ENCODE measurements at places on chromosomes 16 and 17.

DNA sequence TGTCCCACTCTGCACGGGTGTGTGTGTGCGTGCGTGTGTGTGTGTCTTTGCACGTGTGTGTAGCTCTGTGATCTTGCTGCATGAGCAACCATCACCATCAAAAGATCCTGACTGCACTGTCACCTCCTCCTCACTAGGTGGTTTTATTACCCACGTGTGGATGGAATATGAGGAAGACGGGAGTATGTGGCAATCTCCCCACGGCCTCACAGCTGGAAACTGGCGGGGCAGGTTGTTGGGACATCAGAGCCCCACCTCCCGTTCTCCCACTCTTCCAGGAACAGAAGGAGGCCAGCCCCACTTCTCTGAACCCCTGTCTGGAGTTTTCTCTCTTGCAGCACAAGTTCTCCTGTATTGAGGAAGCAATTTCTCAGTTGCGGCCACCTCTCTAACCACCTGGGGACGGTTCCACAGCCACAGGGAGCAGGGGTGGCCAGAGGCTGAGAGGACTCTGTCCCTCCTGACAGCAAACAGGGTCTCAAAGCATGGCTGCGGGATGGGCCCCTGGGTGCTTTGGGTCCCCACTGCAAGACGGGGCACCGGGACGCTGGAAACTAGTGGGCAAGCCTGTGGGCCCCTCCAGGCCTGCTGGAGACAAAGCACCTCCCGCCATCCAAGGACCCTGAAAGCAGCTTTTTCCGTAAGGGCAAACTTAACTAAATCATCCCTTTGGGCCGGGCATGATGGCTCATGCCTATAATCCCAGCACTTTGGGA, 27.9 kb upstream of the ATP2C2 start:
- DNase-seq = no peak

DNA sequence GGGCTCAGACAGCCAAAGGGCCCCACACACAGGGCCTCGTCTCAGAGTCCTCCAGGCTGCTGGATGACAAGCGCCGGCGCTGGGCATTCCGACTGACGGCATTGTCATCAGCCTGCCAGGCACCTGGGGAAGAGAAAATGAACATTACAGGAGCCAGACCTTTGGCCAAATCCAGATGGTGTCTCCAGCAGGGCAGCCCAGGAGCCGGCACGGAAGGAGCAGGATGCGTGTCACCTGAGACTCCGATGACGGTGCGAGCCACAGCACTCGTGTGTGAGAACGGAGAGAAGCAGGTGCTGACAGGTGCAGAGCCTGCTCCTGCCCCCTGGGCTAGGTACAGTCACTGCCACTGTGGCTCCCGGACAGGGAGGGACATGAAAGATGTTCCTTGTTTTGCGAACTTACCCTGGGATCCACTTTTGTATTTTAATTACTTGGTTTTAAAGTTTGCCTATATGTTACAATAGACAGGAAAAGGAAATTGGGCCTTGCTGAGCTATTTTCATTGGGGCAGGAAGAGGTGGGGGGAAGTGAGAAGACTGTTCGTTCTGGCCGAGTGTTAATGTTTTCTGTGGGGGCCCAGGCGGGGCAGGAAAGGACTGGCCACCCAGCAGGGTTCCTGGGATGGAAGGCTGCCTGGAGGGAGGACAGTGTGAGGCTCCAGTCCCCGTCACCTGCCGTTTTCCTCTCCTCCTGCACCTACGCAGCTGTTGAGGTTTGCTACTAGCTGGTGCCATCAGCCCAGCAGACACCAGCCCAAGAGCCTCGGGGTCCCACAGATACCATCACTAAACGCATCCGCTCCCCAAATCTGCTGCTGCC, 4.4 kb upstream of the FOXJ1 start:
- no peak for DNase-seq

- no peak for DNase-seq
These were observed 6.7 kb downstream of the CLEC16A start for GRCh38 chr16:10951026-10951425.

DNA sequence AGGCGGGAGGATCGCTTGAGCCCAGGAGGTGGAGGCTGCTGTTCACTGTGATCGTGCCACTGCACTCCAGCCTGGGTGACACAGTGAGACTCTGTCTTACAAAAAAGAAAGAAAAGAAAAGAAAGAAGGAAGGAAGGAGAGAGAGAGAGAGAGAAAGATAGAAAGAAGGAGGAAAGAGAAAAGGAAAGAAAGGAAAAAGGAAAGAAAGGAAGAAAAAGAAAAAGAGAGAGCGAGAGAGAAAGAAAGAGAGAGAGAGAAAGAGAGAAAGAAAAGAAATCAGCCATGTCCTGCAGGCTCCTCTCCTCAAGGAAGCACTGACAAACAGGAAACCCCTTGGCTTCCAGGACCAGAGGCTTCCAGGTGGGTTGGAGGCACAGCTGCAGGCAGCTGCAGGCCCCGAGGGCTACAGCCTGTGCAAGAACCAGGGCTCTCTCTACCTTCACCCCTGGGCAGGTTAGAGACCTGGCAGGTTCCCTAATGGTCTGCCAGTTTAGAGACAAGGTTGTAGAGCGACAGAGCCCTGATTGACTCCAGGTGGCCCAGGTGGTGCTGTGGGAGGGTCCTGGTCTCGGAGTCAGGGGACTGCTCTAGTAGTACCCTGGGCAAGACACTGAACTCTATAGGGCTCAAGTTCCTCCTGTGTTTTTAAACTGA, 53.8 kb downstream of the PECAM1 start:
- no peak for DNase-seq

DNA sequence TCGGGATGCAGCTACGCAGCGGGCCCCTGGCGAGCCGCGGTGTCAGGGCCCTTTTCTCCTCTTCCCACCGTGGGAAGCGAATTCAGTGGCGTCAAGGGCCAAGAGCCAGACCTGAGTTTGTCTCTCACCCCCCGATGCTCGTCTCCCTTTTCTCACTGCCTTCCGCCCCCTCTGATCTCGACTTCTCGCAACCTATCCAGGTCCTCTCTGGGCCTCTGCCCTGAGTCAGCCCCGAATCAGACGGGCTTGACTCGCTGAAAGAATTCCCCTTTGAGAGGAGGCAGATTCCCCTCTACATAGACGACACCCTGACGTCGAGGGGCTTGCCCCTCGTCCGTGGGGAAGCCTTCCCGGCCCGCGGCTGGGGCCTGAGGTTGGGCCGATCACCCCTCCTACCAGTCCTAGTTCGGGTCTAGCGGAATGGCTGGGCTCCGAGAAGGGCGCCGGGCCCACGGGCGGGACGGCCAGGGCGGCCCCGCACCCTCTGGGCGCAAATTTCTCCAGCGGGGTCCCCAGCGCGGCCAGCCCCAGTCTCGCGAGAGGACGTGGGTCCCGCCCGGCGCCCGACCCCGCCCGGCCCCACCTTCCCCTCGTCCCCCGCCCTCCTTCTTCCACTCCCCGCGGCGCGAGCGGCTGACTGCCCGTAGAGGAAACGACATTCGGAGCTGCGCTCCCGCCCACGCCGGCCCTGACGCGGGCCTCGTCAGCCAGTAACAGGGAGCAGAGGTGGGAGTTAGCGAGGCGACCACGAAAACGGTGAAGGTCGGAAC, at the start of gene GGNBP2:
GGNBP2 (plus strand) TSS at position 613 of the 770 bp plus-strand sequence. CDS start 806 bp downstream, outside the sequence.
- DNase-seq = peak; percentile 79

- DNase-seq = no peak
These were observed 58.3 kb downstream of the RAB11FIP4 start for GRCh38 chr17:31449746-31450145.

- no peak for DNase-seq
These were observed 36.2 kb upstream of the IRF8 start for GRCh38 chr16:85862476-85863383.

DNA sequence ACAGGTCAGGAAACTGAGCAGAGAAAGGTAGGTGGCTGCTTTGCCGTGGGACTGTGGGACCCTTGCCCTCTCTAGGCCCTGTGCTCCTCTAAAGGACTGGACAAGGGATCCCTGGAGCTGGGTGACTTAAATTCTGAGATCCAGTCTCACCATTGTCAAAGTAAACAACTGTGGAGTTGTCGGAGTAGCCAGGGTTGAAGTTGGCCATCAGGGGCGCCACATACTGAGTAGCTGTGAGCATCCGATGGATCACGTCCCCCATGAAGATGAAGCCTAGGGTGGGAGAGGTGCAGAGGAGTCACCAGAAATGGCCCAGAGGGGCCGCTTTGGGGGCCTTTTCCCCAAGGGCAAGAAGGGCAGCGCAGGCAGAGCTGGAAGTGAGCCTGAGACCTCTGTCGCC, 43.5 kb downstream of the PLXDC1 start:
- no peak for DNase-seq

DNA sequence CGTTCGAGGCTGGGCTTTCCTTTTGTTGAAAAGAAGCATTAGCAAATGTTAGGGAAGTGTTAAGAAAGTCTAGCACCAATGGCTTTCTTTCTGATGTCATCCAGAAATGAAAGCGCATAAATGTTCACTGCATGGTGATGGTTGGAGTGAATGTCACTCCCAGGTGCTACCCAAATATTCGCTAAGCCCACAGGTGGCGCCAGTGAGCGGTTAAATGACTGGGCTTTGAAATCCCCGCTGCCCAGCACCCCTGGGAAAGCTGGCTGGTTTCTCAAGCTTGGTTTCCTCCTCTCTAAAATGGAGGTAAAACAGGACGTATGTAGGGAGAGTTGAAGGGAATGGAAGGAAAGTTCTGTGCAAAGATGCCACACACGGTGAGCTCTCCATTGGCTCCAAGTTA, 104.4 kb downstream of the IRX5 start:
- no peak for DNase-seq

GRCh38 chr17:66715076-66715675, 119.7 kb upstream of the CACNG5 start:
- DNase-seq = no peak

GRCh38 chr17:1147664-1148063, 32.1 kb downstream of the ABR start:
- DNase-seq = peak; percentile 55

DNA sequence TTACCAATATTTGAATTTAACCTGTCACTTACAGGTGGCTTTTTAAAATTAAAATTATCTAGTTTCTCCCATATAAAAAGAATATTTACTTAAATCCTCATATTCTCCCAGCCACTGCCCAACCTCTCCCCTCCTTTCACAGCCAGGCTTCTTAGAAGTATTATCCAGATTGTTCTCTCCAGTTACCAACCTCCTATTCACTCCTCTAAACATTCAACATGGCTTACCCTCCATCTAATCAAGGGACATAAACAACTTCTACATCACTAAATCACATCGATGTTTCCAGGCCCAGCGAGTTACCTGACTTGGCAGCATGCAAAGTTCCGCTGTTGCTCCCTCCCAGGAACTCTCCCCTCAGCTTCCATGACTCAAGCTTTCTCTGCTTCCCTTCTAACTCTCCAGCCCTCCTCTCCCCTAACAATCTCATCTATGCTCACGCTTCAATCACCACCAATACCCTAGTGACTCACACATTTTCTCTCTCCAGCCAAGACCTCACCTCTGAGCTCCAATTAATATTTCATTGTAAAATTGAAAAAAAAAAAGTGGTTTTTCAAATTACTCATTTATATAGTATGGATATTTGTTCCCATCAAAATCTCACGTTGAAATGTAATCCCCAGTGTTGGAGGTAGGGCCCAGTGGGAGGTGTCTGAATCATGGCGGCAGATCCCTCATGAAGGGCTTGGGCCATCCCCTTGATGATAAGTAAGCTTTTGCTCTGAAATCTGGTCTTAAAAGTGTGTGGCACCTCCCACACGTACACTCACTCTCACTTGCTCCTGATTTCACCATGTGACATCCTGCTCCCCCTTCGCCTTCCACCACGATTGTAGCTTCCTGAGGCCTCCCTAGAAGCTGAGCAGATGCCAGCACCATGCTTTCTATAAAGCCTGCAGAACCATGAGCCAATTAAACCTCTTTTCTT, 88.5 kb downstream of the HELZ start:
- no peak for DNase-seq

DNA sequence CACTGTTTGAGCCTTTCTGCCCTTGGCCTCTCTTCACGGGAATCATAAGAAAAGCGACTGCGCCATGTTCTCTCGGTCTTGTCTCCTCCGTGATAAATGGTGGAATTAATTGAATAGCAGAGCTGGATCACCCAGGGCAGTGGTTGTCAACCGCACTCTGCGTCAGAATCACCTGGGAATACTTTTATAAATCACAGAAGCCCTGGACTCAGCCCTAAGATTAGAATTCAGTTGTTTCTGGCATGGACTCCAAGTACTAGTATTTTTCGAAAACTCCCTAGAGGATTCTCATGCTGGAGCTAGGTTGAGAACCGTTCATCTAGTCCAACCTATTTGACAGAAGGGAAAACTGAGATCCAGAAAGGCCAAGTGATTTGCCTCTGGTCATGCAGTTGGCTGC, 64.1 kb downstream of the SPACA3 start:
- no peak for DNase-seq

DNA sequence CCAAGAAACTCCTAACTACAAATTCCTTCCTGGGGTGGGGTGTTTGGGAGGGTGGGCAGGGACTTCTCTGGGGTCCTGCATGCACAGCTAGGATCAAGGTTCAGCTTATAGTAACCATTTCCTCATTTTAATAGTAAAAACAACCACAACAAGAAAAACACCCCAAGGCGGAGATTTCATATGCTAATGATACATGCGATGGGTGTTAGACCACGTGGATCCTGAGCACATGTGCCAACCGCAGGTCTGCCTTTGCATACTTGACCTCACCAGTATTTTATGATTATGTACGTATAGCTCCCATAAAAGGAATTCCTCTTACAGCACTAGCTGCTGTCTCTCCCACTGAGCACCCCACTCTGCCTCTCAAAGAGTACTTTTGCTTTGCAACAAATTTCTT, 1.9 kb downstream of the KRTAP4-11 start:
- DNase-seq = no peak

GRCh38 chr17:55580596-55581133, 69.4 kb upstream of the SMIM36 start:
- DNase-seq = no peak

DNA sequence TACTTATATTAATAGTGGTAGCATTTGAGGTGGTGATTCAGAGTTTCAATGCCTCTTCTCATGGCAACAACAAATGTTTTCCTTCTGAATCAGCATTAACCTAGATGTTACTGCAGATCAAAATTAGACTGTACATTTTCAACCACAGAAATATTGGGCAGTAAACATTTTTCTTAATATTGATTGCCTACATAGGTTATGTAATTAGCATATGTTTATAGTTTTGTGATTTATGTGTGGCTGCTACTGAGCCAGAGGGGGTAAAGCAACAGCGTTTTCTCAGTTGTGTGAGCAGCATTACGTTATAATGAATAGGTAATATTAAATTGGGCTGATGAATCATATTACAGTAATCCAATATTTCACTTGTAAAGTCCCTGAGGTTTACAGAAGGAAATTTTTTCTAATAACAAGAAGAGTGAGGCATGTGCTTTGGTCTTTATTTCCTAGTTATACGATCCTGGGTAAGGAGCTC, 18.8 kb upstream of the BMERB1 start:
- no peak for DNase-seq

DNA sequence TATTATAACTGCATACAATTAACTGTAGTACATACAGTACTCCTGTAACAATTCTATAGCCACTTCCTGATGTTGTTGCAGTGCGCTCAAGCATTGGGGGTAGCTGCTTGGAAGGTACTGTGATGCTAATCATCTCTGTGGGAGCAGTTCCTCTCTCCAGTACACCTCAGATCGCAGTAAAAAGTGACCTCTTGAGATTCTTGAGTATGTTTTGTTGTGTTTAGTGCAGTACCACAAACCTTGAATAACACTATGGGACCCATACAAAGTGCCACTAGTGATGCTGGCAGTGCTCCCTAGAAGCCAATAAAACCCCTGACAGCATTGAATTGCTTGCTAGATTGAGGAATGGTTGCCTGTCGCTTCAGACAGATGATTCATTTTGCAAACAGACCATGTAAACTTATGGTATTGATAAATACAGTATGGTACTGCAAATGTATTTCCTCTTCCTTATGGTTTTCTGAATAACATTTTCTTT, 193.0 kb downstream of the SPECC1 start:
- DNase-seq = no peak

- DNase-seq = no peak
These were observed 686 bp upstream of the MTSS2 start for GRCh38 chr16:70686376-70687101.
